CD14-positive monocyte (primary cell): ENCODE measurements at places on chromosomes 2 and 18.

- no peaks in the 10 kb centered on the region for H3K27me3 ChIP-seq
- peaks cover 16% of the 10 kb centered on the region for H3K4me1 ChIP-seq
- no peak overlapping the region for H3K4me3 ChIP-seq
- DNase-seq: no peak
- H3K36me3 ChIP-seq: no peaks in the 10 kb centered on the region
- no peak overlapping the region for H3K27ac ChIP-seq
These were observed 99.5 kb upstream of the MAP3K20 start for GRCh38 chr2:172976116-172976515.

DNA sequence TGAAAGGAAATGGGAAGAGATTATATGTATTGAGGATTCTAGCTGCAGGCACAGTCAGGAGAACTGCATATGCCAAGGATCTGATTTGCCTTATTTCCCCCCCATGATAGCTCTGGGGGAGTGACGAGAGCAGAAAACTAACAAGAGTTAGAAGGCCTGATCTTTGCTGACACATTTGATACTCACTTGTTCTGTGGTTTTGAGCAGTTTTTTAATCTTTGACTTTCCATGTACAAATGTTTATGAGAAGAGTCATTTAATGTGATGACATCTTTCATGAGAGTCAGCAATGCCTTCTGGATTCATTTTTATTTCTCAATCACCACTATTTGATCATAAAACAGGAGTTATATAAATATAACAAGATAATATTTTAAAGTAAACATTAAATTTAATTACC, 12.7 kb upstream of the SERPINB7 start:
- H3K27ac ChIP-seq: no peak overlapping the region
- H3K4me3 ChIP-seq: no peak overlapping the region
- no peak for DNase-seq
- H3K27me3 ChIP-seq: peaks cover 5% of the 10 kb centered on the region
- no peaks in the 10 kb centered on the region for H3K4me1 ChIP-seq
- no peaks in the 10 kb centered on the region for H3K36me3 ChIP-seq

GRCh38 chr2:227447606-227448005, 24.4 kb upstream of the AGFG1 start:
- no peaks in the 10 kb centered on the region for H3K27me3 ChIP-seq
- no peak for DNase-seq
- no peak overlapping the region for H3K27ac ChIP-seq
- peaks cover 54% of the 10 kb centered on the region for H3K4me1 ChIP-seq
- no peak overlapping the region for H3K4me3 ChIP-seq

GRCh38 chr2:59236723-59237122, 995.6 kb upstream of the FANCL start:
- H3K4me3 ChIP-seq: no peak overlapping the region
- no peaks in the 10 kb centered on the region for H3K36me3 ChIP-seq
- DNase-seq: no peak
- H3K27me3 ChIP-seq: no peaks in the 10 kb centered on the region
- no peak overlapping the region for H3K27ac ChIP-seq

DNA sequence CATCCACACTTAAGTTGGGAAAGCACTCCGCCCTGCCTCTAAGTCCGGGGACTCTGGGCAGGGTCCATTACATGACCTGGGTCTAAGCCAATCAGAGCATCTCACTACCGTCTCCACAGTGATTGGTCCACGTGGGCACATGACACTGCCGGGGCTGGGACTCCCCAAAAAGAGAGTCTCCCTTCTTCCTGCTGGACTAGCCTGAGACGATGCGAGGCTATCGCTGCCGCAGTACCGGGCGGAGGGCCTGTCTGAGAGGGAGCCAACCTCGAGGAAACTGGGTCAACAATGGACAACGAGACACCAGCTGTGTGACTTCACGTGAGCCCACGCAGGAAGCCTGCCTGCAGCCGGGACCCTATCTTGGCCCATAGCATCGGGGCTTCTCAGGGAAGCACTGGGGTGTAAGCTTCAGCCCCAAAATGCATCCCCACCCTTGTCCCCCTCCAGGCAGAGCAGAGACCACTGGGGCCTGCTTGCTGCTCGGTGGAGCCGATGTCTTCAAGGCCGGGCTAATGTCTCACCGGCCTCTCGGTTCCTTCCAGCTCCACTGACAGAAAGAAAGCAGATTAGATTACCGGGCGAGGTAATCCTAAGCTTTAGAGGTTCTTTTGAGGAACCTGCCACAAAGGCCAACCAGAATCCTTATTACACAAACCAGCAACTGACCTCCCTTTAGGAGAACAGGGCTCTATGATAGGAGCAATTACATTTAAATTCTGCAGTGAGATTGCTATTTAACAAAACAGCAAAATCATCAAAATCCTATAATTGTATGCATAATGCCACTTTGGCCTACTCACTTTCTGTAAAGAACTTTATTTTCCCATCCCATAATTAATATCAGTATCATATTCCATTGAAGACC, 21.3 kb upstream of the COPS8 start:
- H3K36me3 ChIP-seq: no peaks in the 10 kb centered on the region
- no peak overlapping the region for H3K27ac ChIP-seq
- no peak overlapping the region for H3K4me3 ChIP-seq
- H3K4me1 ChIP-seq: peaks cover 3% of the 10 kb centered on the region
- no peak for DNase-seq

DNA sequence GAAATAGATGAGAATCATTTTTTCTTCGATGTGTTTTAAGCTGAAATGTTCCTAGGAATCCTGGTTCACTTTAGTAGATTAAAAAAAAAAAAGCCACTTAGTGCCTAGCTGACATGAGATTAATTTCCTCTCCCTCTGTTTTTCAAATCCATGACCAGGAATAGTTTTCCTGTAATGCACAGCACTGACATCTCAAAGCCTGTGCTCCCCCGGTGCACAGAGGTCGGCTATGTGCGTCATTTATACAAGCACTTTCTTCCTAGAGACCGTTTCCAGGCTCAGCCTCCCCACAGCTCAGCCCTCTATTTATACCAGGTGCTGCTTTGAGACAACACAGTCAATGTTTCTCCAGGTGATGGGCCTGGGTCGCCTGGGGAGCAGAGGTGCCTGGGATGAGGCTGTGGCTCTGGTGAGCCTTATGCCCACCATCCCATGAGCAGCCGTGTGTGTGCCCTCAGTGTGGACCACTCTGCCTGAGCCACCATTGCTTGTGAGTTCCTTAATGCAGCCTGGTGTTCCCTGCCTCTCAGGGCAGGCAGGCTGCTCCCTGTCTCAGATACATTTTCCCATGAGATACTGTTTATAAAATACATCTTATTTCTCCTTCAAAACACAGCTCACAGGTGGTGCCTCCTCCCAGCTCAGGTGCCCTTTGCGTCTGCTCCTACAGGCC, 515.7 kb upstream of the HS6ST1 start:
- no peak overlapping the region for H3K4me3 ChIP-seq
- no peaks in the 10 kb centered on the region for H3K36me3 ChIP-seq
- H3K27me3 ChIP-seq: no peaks in the 10 kb centered on the region
- no peak for DNase-seq
